ENCODE measurements at places on chromosomes 2 and 18.

GRCh38 chr2:35978218-35978617 lies 377.4 kb upstream of the CRIM1 start:
- no peak for DNase-seq

- DNase-seq = no peak
Observed at GRCh38 chr2:134384131-134384530, 130.3 kb downstream of the MGAT5 start.

GRCh38 chr2:62966991-62967390 lies 83.6 kb upstream of the OTX1 start:
- no peak for DNase-seq

DNA sequence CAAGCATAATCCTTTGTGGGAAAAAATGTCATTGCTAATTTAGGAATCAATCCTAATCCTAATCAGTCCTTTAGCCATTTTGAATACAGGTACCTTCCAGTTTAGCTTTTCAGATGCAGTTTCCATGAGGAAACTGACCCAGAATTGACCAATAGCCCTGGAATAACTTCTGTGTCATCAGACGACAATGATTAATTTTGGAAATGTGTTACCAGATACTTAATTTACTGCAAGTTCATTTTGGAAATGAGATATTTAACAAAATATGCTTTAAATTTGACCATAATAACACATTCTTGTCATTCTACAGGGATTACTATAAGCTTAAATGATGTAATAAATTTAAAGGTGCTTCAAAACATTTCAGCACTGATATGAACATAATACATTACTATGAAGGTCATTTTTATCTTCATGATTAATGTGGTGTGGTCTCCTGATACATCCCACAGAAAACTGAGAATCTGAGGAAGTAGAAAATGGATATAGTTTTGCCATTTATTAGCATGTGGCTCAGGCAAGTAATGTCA lies 129.8 kb upstream of the SH3BP4 start:
- DNase-seq = no peak

GRCh38 chr2:186984966-186985365 lies 136.0 kb upstream of the ZSWIM2 start:
- DNase-seq = no peak

DNA sequence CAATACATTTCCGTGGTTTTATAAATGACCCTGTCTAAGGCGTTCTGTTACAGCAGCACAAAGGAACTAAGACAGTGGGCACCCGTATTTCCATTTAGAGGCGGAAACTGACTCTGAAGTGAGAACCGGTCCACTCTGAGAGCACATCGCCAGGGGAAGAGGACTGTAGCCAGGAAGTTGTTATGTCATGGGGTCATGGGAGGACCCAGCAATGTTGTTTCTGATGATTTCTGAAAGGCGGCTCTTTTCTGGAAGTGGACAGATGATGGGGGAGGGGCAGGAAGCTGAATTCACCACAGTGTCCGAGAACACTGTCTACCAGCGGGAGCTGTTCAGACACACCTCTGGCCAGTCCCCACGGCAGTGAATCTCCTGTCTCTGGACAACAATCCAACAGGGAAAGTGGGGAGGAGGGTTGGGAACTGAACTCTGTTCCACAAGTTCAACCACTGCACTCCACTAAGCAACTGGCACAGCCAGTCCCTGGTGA lies 2.1 kb upstream of the LRRFIP1 start:
- DNase-seq = no peak

DNA sequence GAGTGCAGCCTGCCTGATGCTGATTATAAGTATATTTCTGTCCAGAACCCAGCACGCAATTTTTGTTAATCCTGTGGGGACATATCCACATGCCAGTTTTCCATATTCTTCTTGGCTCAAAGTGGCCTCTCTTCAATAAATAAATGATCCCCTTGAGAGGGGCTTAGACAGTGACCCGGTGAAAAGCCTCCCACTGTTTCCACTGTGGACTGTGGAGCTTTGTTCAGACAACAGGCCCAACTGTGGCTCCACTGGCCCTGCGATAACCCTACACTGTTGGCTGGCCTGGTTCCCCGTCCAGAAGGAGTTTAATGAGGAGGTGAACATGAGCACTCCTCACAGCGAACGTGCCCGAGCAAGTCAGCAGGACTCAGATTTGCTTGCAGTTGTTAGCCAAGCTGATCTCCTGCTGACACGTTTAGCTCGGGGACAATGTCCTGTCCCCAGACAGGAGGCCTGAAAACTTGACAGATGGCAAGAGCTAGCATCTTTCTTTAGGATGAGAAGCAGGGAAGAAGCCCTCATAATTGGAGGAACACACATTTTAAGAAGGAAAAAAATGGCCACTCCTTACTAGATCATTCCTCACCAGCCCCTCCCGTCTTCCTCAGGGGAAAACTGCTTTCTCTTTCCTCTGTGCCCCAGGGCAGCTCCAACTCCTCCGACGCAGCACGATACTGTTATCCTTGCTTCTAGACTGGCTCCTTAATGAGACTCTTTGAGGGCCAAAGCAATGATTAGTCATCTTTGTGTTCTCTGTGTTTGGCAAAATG lies 20.0 kb upstream of the MTCL1 start:
- no peak for DNase-seq

DNA sequence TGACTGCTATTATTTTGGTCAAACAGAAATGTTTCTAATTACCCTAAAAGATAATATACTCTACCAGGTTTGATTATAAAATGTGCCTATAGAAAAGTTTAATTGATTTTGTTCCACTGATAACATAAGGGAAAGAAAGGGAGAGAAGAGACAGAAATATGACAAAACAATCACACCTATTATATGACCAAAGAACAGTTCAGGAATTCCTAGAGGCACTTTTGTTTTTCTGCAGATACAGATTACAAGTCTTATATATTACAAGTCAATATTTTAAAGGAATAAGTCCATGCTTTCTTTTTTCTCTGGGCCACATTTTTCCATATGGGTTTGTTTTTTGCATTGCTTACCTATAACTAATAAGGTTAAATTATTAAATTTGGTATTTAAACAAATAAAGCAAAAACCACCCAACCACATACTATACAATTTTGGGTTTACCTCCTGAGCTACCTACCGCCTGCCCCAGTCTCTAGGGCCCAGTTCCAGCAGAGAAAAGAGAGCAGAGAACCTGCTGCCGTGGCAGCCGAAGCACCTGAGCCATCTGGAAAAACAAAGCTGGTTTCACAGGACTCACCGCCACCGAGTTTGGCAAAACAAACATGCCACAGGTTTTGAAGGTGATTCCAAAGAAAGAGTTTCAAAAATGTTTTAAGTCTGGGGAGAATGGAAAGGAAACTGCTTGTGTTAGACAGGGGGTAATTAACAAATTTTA lies 92.1 kb downstream of the DYM start:
- DNase-seq = no peak

GRCh38 chr2:137316075-137316474 lies 550.7 kb downstream of the THSD7B start:
- no peak for DNase-seq

- no peak for DNase-seq
Observed at GRCh38 chr2:84815146-84815545, 65.7 kb downstream of the TRABD2A start.

GRCh38 chr2:134443814-134444480 lies 190.1 kb downstream of the MGAT5 start:
- no peak for DNase-seq

All from iPS DF 6.9 (cell line).